ENCODE measurements at places on chromosomes 1 and 21. TPM values are rescaled to one million over a fixed set of nuclear protein-coding genes. Genes with fewer than 3 reads are reported as not detected.

Gene ASPM
- 21.9 TPM for total RNA-seq

Gene KDF1
- not detected for total RNA-seq

Gene OR2G6
- not detected for total RNA-seq

Gene FCRL2
- total RNA-seq: not detected

Gene SSR2
- total RNA-seq: 280 TPM

Gene TMEM240
- total RNA-seq: 0.43 TPM

Gene KRTAP19-8
- not detected for total RNA-seq

Gene NTMT2
- total RNA-seq: not detected

Gene LCE1E
- total RNA-seq: not detected

Gene OR2T33
- total RNA-seq: not detected

Gene TLCD4
- total RNA-seq: 12.2 TPM

Gene PLA2G2A
- total RNA-seq: not detected

Gene TMEM269
- total RNA-seq: 0.40 TPM

Gene DMBX1
- 0.76 TPM for total RNA-seq

Gene CELA2A
- total RNA-seq: not detected

Gene TMEM200B
- total RNA-seq: 0.14 TPM

Gene GJB4
- total RNA-seq: 0.15 TPM

Measured in A549 treated with CpdA at 1 μM for 4 hours (cell line).